ENCODE measurements at places on chromosomes 5 and 9. TPM values are rescaled to one million over a fixed set of nuclear protein-coding genes. Genes with fewer than 3 reads are reported as not detected.

- DNase-seq, result no peak
These were observed 480.8 kb upstream of the CCNG1 start for GRCh38 chr5:162956570-162956969.

DNA sequence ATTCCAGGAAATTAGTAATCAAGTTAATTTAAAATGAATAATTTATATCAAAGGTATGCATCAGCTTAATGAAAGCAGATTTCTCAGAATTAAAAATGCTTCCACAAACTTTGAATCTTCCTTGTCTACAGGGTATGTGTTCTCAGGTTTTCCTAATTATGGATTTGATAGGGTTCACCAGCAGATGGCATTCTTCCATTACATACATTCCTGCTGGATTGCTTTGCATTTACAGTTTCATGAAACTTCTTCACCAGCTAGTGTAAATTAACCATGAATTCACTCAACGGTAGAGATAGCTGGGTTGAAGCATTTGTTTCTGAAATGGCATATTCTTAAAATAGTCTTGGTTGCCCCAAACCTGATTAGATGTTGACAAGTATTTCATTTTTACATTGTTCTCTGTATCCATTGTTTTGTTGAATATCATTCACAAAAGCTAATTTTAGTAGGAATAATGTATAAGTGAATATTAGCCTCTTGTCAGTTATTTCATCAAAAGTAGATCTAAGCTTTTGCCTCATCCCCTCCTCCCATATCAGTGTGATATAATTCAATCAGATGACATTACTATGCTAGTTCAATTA, 68.7 kb upstream of the WDR41 start:
- peak; percentile 5 for DNase-seq

GRCh38 chr5:118687661-118688621, 300.4 kb downstream of the DTWD2 start:
- no peak for DNase-seq

DNA sequence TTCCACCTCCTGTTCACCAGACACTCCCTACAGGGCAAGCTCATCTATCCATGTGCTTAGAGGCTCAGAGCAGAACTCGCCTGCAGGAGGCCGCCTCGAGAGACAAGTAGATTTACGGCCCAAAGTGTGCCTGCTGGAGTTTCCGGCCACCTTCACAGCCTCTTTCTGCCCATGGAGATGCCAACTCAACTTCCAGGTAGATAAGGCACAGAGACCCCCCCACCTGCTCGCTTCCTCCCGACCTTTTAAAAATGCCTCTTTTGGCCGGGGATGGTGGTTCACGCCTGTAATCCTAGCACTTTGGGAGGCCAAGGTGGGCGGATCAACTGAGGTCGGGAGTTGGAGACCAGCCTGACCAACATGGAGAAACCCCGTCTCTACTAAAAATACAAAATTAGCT, 46.6 kb downstream of the EXD3 start:
- DNase-seq, result no peak

DNA sequence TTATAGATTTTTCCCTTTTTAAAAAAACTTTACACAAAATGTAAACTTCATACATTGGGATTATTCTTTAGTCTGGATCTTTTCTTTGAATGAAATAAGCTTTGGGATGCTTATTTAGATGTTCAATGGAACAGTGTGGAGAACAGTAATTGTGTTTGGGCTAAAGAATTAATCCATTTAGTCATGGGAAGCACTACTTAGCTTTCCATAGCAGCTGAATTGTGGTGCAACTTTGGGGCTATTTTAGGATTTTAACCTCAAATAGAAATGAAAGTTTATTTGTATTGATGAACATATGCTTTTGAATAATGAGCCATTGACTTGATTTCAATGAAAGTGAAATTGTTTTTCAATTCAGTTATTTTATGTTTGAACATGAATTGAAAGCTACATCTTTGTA, 72.4 kb downstream of the ZCCHC7 start:
- no peak for DNase-seq

DNA sequence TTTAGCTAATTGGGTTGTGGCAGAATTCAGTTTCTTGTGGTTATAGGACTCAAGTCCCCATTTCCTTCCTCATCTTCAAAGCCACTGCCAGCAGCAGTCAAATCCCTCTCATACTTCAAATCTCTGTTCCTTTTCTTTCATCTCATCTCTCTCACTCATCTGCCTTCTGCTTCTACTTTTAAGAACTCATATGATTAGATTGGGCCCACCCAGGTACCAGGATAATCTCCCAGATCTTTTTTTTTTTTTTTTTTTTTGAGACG, 8.0 kb upstream of the REEP5 start:
- peak; percentile 79 for DNase-seq

ANKDD1B gene
- 0.31 TPM for total RNA-seq
